Spinal cord (tissue), 10 donors: ENCODE measurements at places on chromosomes 12 and 14.

DNA sequence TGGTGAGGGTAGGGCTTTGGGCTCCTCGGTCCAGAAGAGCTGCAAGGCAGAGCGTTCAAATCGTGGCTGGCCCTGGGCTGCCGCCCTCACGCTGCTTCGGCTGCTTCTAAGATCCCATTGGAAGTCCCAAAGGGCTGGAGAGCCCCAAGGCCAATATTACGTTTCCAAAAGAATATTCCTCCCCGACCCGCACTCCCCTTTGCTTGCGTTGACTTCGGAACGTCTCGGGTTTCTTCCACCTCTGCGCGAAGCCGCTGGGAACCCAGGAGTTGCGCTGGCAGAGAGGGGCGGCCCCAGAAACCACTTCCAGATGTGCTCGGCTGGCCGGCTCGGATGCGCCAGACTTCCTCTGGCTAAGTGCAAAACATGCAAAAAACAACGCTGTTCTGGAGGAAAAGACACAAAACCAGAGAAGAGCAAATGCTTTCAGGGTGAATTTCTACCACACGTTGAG lies at the start of gene GLT8D2:
GLT8D2 (minus strand) TSS at position 285 of the 454 bp plus-strand sequence. CDS start 30,539 bp downstream, outside the sequence.
- DNase-seq, result no peak

GRCh38 chr14:71742485-71742884 lies 189.7 kb upstream of the RGS6 start:
- DNase-seq, result no peak

DNA sequence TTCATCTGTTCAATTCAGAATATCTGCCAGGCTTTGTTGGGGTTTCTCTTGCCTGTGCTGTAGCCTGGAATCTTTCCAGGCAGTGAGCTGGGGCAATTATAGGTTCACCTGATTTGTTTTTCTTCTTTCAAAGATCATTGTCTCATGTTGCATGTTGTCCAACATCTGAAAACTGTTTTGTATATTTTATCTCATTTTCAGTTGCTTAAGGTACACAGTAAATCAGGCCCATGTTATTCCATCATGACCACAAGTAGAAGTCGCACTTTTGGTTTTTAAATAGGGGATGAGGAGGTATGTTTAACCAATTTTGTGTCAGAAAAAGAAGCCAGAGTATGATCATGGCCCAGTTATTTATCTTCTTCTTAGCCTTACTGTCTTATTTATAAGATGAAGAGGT lies 24.9 kb upstream of the FUT8 start:
- no peak for DNase-seq

GRCh38 chr12:113310489-113310888 lies 24.4 kb downstream of the SLC8B1 start:
- DNase-seq, result no peak

DNA sequence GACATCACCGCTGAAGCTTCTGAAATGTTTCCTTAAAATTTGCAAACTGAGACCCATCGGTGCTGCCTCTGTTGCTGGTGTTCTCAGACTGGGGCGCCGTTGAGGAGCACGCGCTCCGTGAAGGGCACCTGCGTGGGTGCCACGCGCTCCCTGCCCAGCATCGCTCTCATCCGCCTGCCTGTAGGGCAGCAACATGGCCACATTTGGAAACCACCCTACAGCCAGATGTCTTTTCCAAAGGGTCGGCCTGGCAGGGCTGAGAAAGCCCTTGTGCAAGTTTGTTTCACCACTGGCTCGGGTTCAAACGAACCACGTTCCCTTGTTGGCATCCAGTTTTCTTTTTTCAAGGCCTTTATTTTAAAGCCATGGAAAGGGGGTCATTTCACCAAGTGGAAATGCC lies 13.9 kb downstream of the ADGRD1 start:
- DNase-seq, result no peak

DNA sequence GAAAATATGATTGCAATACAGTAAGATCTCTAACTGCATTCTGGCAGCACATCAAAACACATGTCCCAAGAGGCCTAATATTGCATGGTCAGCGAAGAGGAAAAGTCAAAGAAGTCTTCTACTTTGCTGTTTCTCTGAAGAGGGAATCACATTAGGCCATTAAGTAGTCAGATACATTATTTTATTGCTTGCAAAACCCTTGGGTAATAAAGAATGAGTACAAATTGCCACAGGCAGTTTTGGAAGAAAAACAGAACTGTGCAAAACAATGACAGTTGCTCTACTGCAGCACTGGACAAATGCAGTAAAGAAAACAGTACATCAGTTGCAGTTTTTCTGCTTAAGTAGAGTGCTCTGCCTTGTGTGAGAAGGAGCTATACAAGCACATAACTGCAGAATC lies 211.9 kb downstream of the MED13L start:
- no peak for DNase-seq

DNA sequence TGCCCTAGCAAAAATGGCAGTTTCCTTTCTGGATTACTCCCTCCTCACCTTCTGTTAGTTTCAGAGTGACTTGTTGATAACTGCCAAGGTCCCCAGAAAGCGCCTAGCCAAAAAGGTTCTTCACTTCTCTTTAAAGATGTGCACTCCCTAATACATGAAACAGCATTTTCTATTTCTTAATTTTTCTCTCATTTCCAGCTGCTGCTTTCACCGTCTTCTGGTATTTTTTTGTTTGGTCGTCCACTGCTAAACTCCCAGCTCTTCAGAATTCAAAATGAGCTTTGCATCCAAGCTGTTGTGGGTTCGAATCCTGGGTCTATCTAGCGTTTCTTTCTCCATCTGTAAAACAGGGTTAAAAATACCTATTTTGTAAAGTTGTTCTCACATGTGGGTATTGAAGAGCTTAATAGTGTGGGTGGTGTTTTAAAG lies 397 bp upstream of the BORCS5 start:
- DNase-seq, result no peak

DNA sequence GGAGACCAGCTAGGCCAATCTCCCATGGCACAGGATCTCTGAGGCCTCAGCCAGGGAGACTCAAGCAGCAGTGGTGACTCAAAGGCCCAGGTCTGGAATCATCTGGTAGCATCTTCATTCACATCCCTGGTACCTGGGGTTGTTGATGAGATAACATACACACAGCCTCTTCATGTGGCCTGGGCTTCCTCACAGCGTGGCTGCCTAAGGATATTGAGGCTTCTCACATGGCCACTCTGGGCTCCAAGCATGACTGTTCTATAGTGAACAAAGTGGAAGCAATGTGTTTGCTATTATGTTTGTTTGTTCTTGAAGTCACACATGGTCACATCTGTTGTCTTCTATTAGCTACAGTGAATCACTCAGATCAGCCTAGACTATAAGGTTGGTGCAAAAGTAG lies 584.1 kb downstream of the VRK1 start:
- no peak for DNase-seq

DNA sequence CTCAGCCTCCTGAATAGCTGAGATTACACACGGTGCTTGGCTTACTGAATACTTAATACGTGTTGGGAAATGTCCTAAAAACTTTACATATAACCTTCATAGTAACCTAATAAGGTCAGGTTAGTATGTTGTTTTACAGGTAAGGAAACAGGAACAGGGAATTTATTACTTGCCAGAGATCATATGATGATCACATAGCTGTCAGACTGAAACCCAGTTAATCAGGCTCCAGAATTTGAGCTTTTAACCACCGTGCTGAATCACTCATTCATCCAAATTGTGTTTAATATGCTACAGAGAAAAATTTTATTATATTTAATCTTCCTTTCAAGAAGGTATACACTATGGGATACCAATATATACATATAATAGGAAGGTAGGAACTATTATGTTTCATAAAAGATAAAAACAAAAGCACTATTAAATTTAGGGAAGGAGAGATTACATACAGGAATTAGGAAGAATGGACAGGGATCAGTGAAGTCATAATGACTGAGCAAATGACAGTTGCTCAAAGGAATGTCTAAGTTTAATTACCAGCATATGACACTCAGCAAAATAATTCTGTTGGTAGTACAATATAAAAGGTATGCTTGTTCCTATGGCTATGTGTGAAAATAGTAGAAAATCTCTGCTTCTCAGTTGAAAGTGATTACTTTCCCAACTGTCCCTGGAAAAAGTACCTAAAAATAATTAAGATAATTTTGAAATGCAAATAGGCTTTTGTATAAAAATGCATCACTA lies 59.3 kb downstream of the HEATR5A start:
- no peak for DNase-seq

- DNase-seq, result peak; percentile 45
These were observed 147.9 kb upstream of the MYL2 start for GRCh38 chr12:111068290-111068689.

- DNase-seq, result no peak
These were observed 99.9 kb upstream of the MYF6 start for GRCh38 chr12:80607361-80608135.

- DNase-seq, result no peak
These were observed 334.6 kb downstream of the ZFP36L1 start for GRCh38 chr14:68458253-68458652.

- DNase-seq, result no peak
These were observed 48.4 kb downstream of the FNTB start for GRCh38 chr14:65035049-65035448.

- DNase-seq, result peak; percentile 47
These were observed 751 bp upstream of the GPRC5A start for GRCh38 chr12:12890543-12891079.

DNA sequence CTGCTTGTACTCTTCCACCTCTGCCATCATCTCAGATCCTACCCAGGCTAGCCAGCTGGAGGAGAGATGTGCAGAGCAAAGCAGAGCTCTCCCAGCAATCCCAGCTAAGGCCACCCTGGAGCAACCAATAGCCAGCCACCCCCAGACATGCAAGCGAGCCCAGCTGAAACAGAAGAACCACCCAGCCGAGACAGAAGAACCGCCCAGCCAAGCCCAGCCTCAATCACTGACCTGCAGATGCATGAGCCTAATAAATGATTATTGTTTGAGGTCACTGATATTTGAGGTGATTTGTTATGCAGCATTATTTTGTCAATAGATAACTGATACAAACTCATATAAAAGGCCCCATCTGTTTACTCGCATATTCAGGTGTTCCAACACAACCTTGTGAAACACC lies 106.3 kb downstream of the SCARB1 start:
- DNase-seq, result no peak

DNA sequence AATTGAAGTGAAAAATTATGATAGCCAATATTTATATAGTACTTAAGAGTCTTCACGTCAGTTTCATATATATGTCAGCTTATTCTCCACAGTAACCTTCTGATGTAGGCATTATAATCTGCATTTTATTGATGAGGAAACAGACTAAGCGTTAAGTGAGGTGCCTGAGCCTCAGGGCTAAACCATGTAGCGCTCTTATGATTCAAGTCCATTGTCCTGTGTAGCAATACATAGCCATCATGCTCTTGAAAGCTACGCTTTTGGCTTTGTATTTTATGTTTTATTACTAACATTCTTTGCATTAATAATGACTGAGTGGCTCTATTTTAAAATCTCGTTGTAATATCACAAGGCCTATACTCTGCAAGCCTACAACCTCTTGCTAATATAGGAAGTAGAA lies 79.0 kb downstream of the ANO6 start:
- no peak for DNase-seq

- peak; percentile 68 for DNase-seq
These were observed 1.9 kb upstream of the PIWIL1 start for GRCh38 chr12:130335517-130336392.

GRCh38 chr14:80316441-80316840 lies 105.1 kb upstream of the DIO2 start:
- no peak for DNase-seq

- no peak for DNase-seq
These were observed 104.1 kb downstream of the MYRFL start for GRCh38 chr12:69929125-69929524.

DNA sequence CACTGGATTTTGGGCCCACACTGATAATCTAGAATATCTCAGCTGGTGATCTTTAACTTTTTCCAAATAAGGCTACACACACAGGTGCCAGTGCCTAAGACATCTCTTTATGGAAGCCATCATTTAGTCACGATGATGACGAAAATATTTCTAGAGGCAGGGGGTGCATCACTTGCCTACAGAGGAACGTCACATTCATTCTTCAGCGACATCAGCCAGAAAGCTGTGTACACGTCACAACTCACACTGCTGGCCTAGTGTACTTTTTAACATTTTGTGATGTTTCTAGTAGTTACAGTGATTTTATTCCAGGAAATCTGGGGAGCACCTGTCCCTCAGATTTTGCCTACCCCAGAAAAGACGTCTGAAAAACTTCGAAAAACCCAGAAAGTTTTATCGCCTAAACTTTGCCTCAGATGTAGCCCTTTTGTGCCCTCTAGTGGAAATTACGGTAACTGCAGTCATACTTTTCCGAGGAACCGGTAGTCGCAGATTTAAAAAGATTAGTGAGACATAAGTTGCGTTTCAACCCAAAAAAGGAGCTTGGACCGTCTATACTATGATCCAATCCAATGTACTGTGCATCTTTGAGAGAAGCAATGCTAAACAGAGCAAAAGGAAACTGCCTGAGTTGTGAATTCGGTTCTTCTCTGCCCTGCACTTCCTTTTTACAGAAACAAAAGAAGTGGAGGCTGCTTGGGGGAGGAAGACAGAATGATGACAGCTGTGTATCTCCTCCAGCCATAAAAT lies 64.3 kb upstream of the STON2 start:
- DNase-seq, result peak; percentile 91

- DNase-seq, result no peak
These were observed 1.2 kb downstream of the GPR135 start for GRCh38 chr14:59463787-59464485.

GRCh38 chr12:101485021-101485420 lies 9.9 kb downstream of the SPIC start:
- DNase-seq, result no peak

- DNase-seq, result no peak
These were observed 37.2 kb upstream of the FICD start for GRCh38 chr12:108477881-108478259.

DNA sequence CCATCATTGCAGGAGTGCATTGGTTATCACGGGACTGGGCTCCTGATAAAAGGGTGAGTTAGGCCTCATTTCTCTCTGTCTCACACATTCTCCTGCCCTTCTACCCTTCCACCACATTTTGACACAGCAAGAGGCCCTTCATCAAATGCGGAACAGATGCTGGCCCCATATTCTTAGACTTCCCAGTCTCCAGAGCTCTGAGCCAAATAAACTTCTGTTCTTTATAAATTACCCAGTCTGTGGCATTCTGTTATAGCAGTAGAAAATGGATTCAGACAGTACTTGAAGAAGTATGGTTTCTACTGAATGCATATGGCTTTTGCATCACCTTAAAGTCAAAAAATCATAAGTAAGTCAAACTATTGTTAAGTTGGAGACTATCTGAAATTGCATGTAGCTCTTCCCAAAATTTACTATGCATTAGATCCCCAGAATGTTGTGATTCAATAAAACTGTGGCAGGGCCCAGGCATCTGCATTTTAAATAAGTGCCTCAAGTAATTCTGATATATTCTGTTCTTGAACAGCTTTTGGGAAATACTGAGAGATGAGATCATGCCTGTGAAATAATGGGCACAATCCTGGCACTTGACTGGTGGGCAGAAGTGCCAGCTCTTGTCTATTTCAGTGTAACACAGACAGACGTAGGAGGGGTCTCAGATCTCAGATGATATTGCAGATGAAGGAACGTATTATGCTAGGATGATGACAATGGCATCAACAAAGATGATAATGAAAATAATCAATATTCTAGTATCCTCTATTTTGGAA lies 68.2 kb downstream of the E2F7 start:
- DNase-seq, result peak; percentile 86
